ENCODE measurements at places on chromosomes 6 and 20.

DNA sequence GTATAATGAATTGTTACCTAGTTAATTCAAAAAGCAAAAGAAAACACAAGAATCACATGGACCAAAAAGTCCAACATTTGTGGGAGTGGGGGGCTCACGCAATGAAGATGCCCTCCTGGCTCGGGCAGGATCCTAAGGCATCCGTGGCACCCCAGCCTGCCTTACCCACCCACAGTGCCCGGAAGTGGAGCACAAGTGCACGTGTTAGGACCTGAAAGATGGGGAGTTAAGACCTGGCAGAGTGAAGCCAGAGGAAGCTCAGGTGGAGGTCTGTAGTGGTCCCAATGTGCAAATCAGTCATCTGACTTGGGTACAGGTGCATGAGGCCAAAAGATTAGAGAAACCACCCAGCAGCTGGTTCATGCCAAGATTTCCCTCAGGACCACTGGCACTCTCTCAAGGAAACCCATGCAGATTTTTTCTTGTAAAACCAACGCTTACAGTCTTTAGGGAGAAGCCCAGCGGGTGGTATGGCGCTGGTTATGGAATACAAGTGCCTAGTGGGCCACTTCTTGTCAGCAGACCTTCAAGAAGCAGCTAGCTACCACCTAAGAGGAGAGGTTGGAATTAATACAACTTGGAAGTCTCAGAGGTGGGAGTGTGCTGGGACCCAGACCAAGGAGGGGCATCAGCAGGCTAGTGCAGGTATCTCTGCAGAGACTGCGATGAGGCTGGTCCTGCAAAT is 42.1 kb downstream of the BFSP1 start:
- no peak for DNase-seq

DNA sequence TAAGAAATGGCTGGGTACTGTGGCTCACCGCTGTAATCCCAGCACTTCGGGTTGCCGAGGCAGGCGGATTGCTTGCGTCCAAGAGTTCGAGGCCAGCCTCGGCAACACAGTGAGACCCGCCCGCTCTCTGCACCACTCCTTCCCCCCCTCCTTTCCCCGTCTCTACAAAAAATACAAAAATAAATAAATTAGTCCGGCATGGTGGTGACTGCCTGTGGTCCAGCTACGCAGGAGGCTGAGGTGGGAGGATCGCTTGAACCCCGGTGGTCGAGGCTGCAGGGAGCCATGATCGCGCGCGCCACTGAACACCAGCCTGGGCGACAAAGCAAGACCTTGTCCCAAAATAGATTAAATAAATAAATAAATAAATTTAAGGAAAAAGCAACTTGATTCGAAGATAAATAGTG is 448 bp upstream of the RNF114 start:
- no peak for DNase-seq

DNA sequence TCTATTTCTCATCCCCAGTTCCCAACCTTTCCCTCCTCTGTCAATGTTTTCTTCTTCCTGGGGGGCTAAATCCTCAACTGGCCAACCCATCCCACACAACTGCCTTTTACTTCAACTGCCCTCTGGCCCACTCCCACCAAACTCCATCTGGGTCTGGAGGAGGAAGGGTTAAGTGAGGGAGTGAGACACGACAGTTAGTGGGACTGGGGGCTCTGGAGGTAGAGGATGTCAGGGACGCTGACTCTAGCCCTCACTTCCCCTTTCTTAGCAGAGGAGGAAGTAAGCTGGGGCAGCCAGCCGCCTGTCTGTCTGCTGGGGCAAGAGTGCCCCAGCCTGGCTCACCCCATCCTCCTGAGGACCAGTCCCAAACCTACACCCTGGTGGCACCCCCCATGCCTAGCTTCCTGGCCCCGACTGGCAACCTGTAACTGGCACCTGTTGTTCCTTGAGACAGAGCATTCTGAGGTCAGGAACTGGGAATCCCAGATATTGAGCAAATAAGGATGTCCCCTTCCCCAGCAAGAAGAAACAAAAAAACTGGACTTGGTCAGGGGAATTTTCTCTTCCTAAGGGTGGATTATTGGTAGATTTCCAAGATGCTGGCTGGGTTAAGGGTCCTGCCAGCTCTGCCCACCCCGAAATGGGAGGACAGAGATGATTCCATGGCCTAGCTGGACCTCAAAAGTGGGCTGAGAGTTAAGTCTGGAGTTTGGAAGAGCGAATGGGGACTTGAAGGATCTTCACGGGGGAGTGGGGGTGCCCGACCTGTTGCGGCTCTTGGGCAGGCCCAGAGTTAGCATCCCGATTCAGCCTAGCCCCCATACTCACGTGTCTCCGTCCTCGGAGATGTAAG is 971 bp downstream of the NFKBIE start:
- no peak for DNase-seq

GRCh38 chr6:141460743-141461484 is 671.8 kb upstream of the GJE1 start:
- no peak for DNase-seq

DNA sequence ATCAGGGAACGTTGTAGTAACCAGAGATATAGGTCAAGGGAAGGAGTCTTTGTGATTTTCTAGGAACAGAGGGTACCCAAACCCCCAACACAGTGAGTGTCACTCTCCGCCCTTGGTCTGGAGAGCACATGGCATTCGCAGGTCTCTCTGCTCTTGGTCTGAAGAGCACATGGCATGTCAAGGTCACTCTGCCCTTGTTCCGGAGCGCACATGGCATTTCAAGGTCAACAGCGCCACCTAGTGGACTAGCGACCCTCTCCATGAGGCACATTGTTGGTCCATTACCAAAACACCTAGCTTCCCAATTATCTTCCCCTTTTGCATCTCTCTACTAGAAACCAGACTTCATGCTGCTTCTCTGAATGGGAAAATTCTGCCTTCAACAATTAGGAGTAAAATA is 260.0 kb downstream of the C6orf118 start:
- no peak for DNase-seq

- no peak for DNase-seq
Measured at GRCh38 chr6:147903931-147904330, 395.4 kb downstream of the SAMD5 start.

- no peak for DNase-seq
Measured at GRCh38 chr6:146433881-146434731, 109.5 kb upstream of the RAB32 start.

DNA sequence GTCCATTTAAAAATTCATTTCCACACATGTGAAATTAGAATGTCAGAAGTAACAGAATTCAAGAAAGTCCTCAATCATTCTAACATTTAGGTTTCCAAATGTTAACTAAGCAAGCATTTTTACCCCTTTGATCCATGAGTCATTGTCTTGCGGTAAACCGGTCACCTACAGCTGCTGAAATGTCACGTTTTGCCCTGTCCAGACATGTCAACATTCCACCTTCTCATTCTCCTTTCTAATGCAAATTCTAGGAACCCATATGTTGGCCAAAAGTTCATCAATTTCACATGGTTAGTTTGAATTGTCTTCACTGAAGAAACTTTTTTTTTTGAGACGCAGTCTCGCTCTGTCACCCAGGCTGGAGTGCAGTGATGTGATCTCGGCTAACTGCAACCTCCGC is 117.2 kb downstream of the IPCEF1 start:
- no peak for DNase-seq

All from fibroblast of skin of left quadriceps (primary cell).